ENCODE measurements at places on chromosomes 3 and 15.
A peak's percentile ranks its signal among the peaks of the same experiment; 100 is the strongest.

GRCh38 chr3:127819656-127820055 lies 2.7 kb downstream of the MGLL start:
- DNase-seq = no peak

DNA sequence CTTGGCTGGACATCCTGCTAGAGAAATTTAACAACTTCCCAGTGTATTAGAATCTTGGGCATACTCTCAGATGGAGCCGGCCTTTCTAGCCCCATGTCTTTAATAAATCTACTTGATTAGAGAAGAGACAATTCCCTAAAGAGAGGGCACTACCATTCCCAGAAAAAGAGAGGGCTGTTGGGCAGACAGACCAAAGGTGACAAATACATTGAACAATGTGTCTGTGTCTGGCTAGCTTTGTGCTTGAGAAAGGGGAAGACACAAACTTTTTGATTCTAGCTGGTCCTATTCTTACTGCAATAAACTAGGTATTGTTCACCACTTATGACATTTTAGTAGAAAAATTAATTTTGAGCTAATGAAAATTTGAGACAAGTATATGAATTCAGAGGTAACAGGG lies 57.7 kb downstream of the DUT start:
- DNase-seq = no peak

- DNase-seq = no peak
Observed at GRCh38 chr3:178054471-178054870, 481.8 kb upstream of the KCNMB2 start.

- DNase-seq = peak; percentile 29
Observed at GRCh38 chr3:66253790-66254620, 33.2 kb downstream of the SLC25A26 start.

GRCh38 chr3:139470199-139470598 lies 6.1 kb downstream of the RBP2 start:
- no peak for DNase-seq

GRCh38 chr3:153250446-153250845 lies 88.4 kb downstream of the RAP2B start:
- no peak for DNase-seq

GRCh38 chr3:139312959-139313358 lies 30.9 kb upstream of the MRPS22 start:
- DNase-seq = peak; percentile 42

DNA sequence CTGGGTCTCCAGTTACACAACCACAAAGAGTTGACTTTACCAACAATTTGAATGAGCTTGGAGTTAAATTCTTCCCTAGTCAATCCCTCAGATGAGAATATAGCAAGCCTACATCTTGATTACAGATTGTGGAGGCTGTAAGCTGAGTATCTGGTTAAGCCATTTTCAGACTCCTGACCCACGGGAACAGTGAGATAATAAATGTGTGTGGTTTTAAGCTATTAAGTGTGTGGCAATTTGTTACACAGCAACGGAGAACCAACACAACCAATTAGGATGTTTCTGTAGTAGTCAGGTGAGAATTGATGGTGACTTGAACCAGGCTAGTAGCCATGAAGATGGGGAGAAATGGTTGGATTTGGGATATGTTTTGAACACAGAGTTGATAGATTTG lies 37.7 kb upstream of the SLC4A7 start:
- no peak for DNase-seq

DNA sequence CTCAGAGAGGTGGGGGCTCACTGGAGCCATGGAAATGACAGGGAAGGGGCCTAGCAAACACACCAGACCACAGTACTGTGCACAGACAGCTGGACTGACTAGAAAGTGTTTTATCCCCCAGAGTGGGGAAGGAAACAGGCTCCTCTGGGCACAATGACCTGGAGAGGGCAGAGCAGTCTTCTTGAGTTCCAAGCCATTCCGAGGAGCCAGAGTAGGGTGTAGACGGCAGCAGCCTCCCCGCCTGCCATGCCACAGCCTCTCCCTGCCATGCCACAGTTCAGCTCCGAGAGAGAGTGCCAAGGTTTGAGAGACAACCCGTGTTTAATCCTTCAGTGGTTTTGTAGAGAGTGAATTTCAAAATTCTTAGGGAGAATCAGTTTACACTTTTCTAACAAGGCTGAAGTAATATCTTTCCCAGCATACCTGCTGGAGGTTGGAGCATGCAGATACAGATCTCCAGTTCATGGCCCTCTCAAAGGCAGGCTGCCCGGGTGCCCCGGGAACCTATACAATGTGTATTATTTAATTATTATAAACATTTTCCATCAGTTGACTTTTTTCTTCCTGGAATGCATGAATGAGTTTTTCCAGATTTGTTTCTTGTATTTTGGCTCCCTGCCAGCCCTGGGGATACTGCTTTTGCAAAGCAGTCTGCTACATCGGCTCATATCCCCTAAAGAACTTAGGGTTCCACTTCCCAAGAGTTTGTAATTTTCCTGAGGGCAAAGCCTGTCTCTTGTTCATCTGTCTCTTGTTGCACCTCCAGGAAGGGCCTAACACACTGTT lies 3.2 kb downstream of the PODXL2 start:
- DNase-seq = no peak

GRCh38 chr15:67884514-67885174 lies 44.8 kb upstream of the RNU6-1 start:
- no peak for DNase-seq

DNA sequence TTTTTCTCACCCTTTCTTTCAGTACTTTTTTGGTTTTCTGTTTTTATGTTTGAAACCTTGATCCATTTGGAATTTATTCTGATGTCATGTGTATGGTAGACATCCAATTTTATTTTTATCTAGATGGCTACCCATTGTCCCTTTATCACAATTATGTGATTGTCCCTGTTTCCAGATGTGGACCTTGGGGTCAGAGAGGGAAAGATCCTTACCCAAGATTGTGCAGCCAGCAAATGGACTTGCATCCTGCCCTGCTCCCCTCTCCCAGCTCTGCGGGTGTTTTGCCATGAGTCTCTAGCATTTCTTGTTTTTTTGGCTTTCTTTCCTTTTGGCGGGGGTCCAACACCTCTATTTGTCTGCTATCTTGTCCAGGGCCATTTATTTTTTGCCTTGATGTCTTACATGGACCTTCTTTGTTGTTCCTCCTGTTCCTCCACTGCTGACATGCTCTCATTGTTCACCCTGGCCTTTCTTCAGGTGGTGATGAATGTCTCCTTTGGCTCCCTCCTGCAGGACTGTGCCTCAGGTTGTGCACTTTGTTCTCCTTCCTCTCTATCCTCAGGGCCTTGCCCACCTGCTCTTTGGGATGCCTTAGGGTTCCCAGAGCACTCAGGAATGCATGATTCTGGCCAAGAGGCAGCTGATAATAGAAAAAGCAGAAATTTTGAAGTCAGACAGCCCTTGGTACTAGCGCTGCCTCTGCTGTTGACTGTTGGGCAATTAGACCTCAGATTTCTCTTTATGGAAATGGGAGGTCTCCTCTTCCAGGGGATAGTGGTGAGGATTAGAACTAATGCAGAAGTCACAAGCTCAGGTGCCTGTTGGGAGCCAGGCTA lies 84.3 kb downstream of the EEFSEC start:
- DNase-seq = no peak

- no peak for DNase-seq
Observed at GRCh38 chr3:45280232-45280631, 54.1 kb upstream of the TMEM158 start.

DNA sequence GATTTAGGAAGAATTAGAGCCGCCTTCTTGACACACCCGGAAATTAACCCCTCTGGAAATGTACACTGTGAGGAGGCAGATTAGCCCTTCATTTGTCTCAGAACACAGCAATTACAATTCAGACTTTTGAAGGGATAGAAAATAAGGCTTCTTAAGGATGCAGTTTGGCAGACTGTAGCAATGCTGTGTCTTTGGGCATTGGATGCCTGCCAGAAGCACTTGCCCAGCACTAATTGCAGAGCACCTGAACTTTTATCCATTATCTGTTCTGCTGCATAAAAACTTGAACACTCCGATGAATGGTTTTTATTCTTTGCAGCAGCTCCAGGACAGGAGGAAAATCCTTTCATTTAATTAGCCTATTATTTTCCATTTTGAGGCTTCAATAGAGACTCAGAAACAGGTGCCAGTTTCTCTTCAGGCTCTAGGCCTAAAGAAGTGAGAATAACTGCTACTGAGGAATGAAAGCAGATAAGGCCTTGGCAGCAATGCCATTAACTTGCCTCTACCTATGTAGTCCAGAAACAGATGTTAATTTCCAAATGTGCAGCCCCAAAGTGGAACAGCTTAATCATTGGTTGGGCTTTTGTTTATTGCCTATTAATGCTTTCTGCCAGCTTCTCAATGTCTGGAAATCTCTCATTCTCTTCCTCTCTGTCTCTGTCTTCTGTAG lies 418.5 kb downstream of the NSUN3 start:
- DNase-seq = no peak

- DNase-seq = peak; percentile 71
Observed at GRCh38 chr3:109702252-109702651, 364.9 kb upstream of the DPPA4 start.

- DNase-seq = no peak
Observed at GRCh38 chr3:123841476-123842238, 42.5 kb downstream of the MYLK start.

DNA sequence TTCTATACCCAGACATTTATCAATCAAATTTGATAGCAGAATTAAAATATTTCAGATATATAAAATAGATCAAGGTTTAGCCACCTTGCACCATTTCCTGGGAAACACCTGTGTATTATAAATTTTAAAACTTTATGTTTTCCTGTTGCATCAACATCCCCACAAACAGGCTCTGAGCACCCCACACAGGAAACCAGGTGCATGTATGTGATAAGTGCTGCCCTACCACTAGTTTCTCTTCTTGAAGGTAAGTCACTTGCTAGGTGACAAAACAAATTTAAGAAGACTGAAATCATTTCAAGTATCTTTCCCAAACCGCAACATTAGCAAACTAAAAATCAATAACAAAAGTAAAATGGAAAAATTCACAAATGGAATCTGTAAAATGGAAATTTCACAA lies 496.1 kb upstream of the CCDC54 start:
- peak; percentile 11 for DNase-seq

DNA sequence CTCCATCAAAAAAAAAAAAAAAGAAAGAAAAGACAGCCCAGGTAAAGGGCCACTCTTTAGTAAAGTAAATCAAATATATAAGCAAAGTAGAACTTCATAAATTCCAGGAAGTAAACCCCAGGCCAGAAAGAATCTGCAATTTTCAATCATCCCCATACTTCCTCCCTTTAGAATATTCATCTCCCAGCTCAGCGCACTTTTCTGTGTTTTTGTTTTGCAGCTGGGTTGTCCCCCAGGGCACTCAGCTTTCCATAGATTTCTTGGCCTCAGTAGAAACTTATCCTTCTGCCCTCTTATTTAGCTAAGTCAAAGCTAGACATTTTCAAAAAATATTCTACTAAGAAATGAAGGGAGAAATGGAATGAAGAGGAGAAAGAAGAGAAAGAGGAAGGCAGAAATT lies 24.0 kb upstream of the SPRED1 start:
- DNase-seq = no peak

DNA sequence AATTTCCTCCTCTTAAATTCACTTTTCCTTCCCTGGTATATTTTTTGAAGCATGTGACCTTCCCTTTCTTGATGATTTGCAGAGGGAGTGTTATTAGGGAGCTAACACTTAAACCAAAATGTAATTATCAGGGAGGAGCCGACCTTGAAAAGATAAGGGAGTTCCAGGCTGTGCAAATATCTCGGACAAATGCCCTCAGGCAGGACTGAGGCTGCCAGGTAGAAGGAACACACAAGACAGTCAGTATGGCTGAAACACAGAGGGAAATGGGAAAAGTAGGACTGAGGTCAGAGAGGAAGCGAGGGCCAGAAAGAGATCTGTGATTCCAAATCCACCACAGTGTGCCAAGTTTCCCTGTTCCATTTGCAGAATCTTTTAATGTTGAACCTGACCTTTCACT lies 221.0 kb downstream of the CNTN3 start:
- no peak for DNase-seq

- DNase-seq = no peak
Observed at GRCh38 chr3:166582236-166582635, 745.0 kb upstream of the BCHE start.

- DNase-seq = no peak
Observed at GRCh38 chr15:96058103-96058851, 272.2 kb upstream of the NR2F2 start.

- no peak for DNase-seq
Observed at GRCh38 chr15:37638691-37639090, 295.7 kb upstream of the TMCO5A start.

DNA sequence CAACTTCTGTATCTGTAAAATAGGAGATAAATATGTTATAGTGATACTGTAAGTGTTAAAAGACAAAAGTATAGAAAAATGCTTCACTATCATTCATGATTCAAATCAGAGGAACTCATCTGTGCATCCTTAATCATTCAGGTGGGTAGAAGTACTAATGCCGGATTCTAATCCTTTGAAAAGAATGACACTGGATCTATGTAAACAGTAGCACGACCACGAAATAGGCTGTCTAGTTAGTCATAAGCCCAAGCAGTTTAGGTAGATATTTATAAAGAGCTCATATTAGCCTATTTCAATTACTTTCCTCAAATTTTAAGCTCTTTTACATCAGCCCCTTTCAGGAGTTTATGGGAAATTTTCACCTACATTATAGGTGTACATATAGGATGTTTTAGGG lies 437.9 kb downstream of the SOX2 start:
- no peak for DNase-seq

GRCh38 chr3:69197922-69198530 lies 75.6 kb upstream of the LMOD3 start:
- no peak for DNase-seq

DNA sequence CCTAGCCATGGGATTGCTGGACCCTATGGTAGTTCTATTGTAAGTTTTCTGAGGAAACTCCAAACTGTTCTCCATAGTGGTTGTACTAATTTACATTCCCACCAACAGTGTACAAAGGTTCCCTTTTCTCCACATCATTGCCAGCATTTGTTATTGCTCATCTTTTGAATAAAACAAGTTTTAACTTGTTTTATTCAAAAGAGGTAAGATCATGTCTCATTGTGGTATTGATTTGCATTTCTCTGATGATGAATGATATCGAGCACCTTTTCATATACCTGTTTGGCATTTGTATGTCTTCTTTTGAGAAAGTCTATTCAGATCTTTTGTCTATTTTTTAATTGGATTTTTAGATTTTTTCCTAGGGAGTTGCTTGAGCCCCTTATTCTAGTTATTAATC lies 819.1 kb downstream of the TUSC7 start:
- DNase-seq = no peak

- peak; percentile 24 for DNase-seq
Observed at GRCh38 chr15:83209333-83209732, 1.7 kb upstream of the HDGFL3 start.

DNA sequence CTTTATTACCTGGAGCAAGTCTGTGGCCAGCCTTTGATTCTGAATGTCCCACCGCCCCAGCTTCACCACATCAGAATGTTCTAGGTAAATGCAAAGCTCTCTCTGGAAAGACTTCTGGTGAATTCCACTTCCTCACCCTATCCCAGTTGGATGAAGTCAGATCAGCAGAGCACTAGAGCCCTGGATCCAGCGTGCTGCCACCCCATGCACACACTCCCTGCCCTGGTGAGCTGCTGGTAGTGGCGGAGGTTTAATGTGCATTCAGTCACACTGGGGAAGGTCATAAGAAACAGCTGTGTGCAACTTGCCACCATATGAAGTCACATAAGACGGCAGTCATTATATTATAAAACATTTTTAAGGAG lies 16.3 kb upstream of the SLC41A3 start:
- DNase-seq = no peak

GRCh38 chr15:29656636-29657475 lies 165.4 kb downstream of the TJP1 start:
- no peak for DNase-seq

All from OCI-M1 (cell line).